Cardiac ventricle fibroblast (primary cell): ENCODE measurements at places on chromosomes 7 and 10. TPM values are rescaled to one million over a fixed set of nuclear protein-coding genes. Genes with fewer than 3 reads are reported as not detected.

SEMA3A gene
- 0.34 and 0.69 TPM in 2 replicates for total RNA-seq

HEPACAM2 gene
- total RNA-seq = not detected in 2 replicates

AKR1C4 gene
- not detected in 2 replicates for total RNA-seq

PNLIPRP2 gene
- total RNA-seq = not detected in 2 replicates

KCNH2 gene
- total RNA-seq = not detected in 2 replicates

OPN1SW gene
- total RNA-seq = not detected in 2 replicates

KAZALD1 gene
- total RNA-seq = 23.5 and 25.0 TPM in 2 replicates

GIMAP8 gene
- 0.62 and 0.64 TPM in 2 replicates for total RNA-seq

TRIM50 gene
- total RNA-seq = not detected in 2 replicates

SVIL gene
- total RNA-seq = 86.8 and 88.3 TPM in 2 replicates

OR2A14 gene
- not detected in 2 replicates for total RNA-seq

BHLHA15 gene
- not detected in 2 replicates for total RNA-seq

BUD31 gene
- 71.8 and 77.4 TPM in 2 replicates for total RNA-seq

CEP55 gene
- total RNA-seq = 2.2 and 3.8 TPM in 2 replicates

OR6B1 gene
- not detected in 2 replicates for total RNA-seq

SLC29A4 gene
- 1.6 and 3.1 TPM in 2 replicates for total RNA-seq

KLF14 gene
- not detected in 2 replicates for total RNA-seq

SPDYE11 gene
- not detected in 2 replicates for total RNA-seq

PDZD7 gene
- 0.06 and 1.4 TPM in 2 replicates for total RNA-seq

IL15RA gene
- 12.5 and 13.8 TPM in 2 replicates for total RNA-seq

GGCT gene
- total RNA-seq = 40.0 and 44.1 TPM in 2 replicates

ARMH3 gene
- total RNA-seq = 6.3 and 8.9 TPM in 2 replicates

KMT2E gene
- total RNA-seq = 45.4 and 51.8 TPM in 2 replicates

TAS2R5 gene
- total RNA-seq = 0.44 and 1.3 TPM in 2 replicates

CHRM2 gene
- total RNA-seq = 0.12 and 0.15 TPM in 2 replicates

ZNF273 gene
- 1.1 and 2.3 TPM in 2 replicates for total RNA-seq

NEURL1 gene
- 0.12 and 0.68 TPM in 2 replicates for total RNA-seq

CPVL gene
- 6.1 and 6.7 TPM in 2 replicates for total RNA-seq

COX15 gene
- 26.8 and 28.9 TPM in 2 replicates for total RNA-seq

MUC12 gene
- total RNA-seq = 0.54 TPM in 1 of 2 replicates, not detected in the other

PLPP4 gene
- not detected in 2 replicates for total RNA-seq

AP5Z1 gene
- total RNA-seq = 19.7 and 27.6 TPM in 2 replicates

CRTAC1 gene
- not detected in 2 replicates for total RNA-seq

RNF133 gene
- total RNA-seq = 0.29 and 0.62 TPM in 2 replicates

ELOVL3 gene
- 0.24 and 3.4 TPM in 2 replicates for total RNA-seq

ORC5 gene
- total RNA-seq = 12.4 and 12.9 TPM in 2 replicates

SAMD8 gene
- 21.0 and 33.8 TPM in 2 replicates for total RNA-seq

SLC18A2 gene
- not detected in 2 replicates for total RNA-seq
